Cardiac fibroblast (primary cell): ENCODE measurements at places on chromosomes 5 and 9.

DNA sequence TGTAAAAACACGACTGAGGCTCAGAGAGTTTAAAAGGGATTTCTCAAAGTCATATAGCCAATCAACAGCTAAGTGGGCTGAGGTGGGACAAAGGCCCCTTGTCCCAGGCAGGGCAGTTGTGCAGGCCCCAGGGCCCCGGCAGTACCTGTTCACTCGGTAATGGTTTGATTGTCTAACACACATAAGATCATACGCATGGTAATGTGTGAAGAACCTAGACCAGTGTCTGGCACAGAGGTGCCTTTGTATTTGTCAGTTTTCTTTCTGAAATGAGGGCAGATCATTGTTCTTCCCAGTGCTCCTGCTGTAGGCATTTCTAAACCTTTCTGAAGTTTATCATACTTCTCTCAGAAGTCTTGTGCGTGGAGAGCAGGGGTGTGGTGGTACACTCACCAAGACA lies 66.8 kb downstream of the IPPK start:
- DNase-seq = no peak

DNA sequence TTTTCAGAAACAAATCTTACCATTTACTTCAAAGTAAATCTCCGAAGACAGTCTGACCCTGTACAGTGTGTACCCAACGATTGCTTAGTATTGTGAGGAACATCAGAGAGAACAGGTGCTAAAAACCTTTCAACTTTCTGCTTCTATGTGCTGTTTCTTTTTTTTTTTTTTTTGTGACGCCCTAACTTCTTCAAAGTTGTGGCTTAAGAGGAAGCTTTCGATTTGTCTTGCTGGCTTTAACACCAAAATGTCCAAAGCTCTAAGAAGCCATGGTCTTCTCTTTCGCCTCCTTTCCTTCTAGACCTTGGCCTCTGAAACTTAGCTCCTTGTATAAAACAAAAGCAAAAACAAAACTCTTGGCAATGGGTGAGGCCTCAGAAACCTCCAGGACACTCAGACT lies 1.2 kb downstream of the TNFSF8 start:
- no peak for DNase-seq

- DNase-seq = peak; percentile 80
Measured at GRCh38 chr5:100706776-100707175, 171.6 kb downstream of the FAM174A start.

GRCh38 chr9:34085581-34086500 lies 37.2 kb upstream of the UBAP2 start:
- DNase-seq = no peak

GRCh38 chr5:126490167-126490940 lies 67.1 kb downstream of the GRAMD2B start:
- DNase-seq = no peak

- no peak for DNase-seq
Measured at GRCh38 chr5:154199263-154199662, 8.7 kb downstream of the GALNT10 start.

DNA sequence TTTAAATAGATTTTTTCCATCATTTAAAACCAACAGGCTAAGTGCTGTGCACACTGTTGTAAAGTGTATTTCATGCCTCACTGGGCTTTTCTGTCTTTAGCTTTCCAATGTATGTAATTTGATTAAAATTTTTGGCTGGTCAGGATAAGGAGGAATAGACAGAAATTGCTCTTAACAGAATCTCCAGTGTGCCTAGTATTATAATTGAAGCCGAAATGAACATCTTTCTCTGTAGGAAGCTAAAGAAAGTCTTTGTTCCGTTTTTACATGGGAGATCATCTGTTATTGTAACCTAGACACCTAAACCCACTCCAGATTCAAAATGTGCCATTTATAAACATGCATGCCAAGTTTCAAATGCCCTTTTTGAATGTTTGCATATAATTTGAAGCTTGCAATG lies 54.5 kb upstream of the SMIM15 start:
- DNase-seq = no peak

DNA sequence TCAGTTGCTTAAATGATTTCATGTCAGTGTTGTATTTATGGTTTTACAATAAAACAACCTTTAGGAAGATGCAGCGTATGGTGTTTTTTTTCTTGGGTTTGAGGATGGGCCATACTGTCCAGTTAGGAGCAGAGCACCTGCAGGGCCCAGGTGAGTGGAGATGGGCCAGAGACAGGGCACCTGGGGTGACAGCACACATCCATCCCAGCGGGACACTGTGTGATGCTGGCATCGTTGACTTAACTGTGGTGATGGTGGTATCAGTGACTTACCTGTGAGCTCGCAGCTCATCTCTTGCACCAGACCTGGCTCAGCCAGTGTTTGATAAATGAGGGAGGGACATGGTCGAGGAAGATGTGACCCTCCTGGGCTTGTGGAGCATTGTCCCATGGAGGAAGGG lies 21.6 kb downstream of the AMBP start:
- no peak for DNase-seq

DNA sequence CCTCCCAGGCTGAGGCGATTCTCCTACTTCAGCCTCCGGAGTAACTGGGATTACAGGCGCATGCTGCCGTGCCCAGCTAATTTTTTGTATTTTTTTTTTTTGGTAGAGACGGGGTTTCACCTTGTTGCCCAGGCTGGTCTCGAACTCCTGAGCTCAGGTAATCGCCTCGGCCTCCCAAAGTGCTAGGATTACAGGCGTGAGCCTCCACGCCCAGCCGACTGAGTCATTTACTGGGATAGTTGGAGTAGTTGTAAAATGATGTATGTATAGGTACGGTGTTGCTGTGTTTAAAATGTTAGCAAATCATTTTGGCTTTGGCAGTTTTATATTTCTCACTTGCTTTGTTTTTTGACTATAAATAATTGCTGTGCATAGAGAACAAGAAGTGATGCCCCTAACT lies 209.4 kb downstream of the ADAMTSL1 start:
- DNase-seq = no peak

GRCh38 chr9:38301376-38302106 lies 91.0 kb upstream of the ALDH1B1 start:
- no peak for DNase-seq
